ENCODE measurements at places on chromosomes 13 and 19. TPM values are rescaled to one million over a fixed set of nuclear protein-coding genes. Genes with fewer than 3 reads are reported as not detected.
A peak's percentile ranks its signal among the peaks of the same experiment; 100 is the strongest.

HCST gene
- 4.8 TPM for total RNA-seq

DNA sequence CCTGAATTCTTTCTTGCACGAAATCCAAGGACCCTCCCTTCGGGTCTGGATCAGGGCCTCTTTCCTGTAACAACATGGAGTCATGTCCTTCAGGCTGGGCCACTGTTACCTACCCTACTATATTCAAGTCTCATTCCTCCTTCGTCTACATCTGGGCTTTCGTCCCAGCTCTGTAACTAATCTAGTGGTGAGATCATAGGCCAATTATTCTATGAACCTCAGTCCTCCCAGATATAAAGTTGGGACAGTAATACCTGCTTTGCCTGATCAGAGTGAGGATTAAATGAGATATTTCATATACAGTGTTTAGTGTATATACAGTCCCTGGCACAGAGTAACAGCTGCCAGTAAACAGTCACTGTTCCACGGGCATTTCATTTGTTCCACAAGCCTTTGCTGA lies 48.3 kb upstream of the ATP12A start:
- H3K27ac ChIP-seq = no peak overlapping the region
- no peak for DNase-seq
- no peak overlapping the region for H3K4me3 ChIP-seq
- no peaks in the 10 kb centered on the region for H3K36me3 ChIP-seq
- no peaks in the 10 kb centered on the region for H3K27me3 ChIP-seq

- no peaks in the 10 kb centered on the region for H3K4me1 ChIP-seq
- H3K27ac ChIP-seq = no peak overlapping the region
- no peak for DNase-seq
- H3K4me3 ChIP-seq = no peak overlapping the region
These were observed 8.3 kb downstream of the ZNF135 start for GRCh38 chr19:58067240-58067912.

DNA sequence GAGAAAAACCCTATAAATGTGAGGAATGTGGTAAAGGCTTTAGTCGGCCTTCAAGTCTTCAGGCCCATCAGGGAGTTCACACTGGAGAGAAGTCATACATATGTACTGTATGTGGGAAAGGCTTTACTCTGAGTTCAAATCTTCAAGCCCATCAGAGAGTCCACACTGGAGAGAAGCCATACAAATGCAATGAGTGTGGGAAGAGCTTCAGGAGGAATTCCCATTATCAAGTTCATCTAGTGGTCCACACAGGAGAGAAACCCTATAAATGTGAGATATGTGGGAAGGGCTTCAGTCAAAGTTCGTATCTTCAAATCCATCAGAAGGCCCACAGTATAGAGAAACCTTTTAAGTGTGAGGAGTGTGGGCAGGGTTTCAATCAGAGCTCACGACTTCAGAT lies 11.7 kb downstream of the ZNF226 start:
- DNase-seq = no peak
- no peak overlapping the region for H3K4me3 ChIP-seq
- no peak overlapping the region for H3K27ac ChIP-seq
- H3K36me3 ChIP-seq = peaks cover 25% of the 10 kb centered on the region
- H3K27me3 ChIP-seq = no peaks in the 10 kb centered on the region

DNA sequence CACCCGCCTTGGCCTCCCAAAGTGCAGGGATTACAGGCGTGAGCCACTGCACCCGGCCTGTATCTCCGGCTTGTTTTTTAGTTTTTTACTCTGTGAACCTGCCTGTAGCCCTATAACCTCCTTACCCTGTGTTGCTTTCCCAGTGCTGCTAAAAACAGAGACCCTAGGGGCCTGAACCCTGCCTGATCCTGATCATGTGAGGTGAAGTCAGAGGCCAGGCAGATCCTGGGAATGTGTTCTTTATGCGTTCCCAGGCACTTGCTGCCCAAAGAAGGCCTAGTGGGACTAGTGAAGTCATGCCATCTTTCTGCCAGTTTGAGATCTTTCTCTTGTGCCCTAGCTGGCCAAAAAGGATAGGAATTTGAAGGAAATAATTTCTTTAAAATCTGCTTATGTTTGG lies 4.6 kb downstream of the UBA2 start:
- DNase-seq = no peak
- H3K27ac ChIP-seq = no peak overlapping the region
- peaks cover 20% of the 10 kb centered on the region for H3K4me1 ChIP-seq
- no peaks in the 10 kb centered on the region for H3K36me3 ChIP-seq

DNA sequence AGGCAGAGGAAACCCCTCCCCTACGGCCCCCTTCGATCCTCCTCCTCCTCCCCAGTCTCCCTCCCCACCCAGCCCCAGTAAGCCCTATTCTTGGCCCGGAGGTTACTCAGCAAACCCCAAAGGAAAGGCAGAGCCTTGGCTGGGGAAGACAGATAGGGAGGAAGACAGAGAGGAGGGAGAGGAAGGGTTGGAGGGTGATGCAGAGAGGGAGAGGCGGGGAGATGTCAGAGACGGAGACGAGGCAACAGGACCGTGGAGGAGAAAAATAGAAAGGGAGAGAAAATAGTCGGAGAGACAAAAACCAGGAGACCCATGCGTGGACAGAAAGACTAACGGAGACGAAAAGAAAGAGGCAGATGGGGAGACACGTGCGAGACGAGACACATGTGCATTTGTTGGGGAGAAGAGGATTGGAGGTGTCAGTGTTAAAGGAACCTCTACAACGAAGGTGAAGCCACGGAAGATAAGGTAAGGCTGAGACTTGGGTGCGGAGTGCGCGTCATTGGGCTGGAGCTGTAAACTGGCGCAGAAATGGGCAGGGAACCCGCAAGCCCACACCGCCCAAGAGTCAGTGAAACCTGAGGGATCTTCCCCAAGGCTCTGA lies 2.9 kb downstream of the TGFB1 start:
- H3K27ac ChIP-seq = peak overlapping the region; percentile 91
- DNase-seq = no peak
- H3K4me1 ChIP-seq = peaks cover 28% of the 10 kb centered on the region
- no peaks in the 10 kb centered on the region for H3K27me3 ChIP-seq

DNA sequence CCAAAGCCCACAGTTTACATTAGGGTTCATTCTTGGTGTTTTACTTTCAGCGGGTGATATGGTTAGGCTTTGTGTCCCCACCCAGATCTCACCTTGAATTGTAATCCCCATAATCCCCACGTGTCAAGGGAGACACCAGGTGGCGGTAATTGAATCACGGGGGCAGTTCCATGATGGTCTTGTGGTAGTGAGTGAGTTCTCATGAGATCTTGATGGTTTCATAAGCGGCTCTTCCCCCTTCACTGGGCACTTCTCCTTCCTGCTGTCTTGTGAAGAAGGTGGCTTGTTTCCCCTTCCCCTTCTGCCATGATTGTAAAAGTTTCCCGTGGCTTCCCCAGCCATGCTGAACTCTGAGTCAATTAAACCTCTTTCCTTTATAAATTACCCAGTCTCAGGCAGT lies 12.0 kb downstream of the FPR2 start:
- H3K36me3 ChIP-seq = no peaks in the 10 kb centered on the region
- H3K4me3 ChIP-seq = no peak overlapping the region
- H3K4me1 ChIP-seq = no peaks in the 10 kb centered on the region
- H3K27me3 ChIP-seq = no peaks in the 10 kb centered on the region

- no peaks in the 10 kb centered on the region for H3K4me1 ChIP-seq
- H3K36me3 ChIP-seq = no peaks in the 10 kb centered on the region
- H3K27me3 ChIP-seq = no peaks in the 10 kb centered on the region
- no peak overlapping the region for H3K27ac ChIP-seq
- DNase-seq = no peak
These were observed 23.1 kb downstream of the TCF3 start for GRCh38 chr19:1629256-1629808.

DNA sequence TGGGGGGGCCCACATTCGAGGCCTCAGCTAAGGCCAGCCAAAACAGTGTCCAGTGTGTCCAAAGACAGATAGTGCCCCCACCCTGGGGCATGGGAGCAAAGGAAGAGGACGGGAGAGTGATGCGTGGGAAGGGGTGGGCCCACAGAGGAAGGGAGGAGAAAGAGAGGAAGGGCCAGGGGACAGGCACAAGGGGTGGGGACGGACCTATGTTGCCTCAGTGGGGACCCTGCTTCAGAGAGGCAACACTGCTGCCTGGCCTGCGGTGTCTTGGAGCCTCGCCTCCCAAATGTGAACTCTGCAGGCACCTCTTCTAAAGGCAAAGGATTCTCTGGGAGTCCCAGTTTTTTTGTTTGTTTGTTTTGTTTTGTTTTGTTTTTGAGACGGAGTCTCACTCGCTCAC lies 230.2 kb upstream of the MAB21L1 start:
- H3K4me3 ChIP-seq = no peak overlapping the region
- H3K27ac ChIP-seq = no peak overlapping the region
- no peaks in the 10 kb centered on the region for H3K36me3 ChIP-seq
- H3K4me1 ChIP-seq = no peaks in the 10 kb centered on the region

- peak; percentile 36 for DNase-seq
- H3K27ac ChIP-seq = no peak overlapping the region
- H3K4me1 ChIP-seq = peaks cover 39% of the 10 kb centered on the region
- no peaks in the 10 kb centered on the region for H3K36me3 ChIP-seq
- H3K27me3 ChIP-seq = peaks cover 20% of the 10 kb centered on the region
- peak overlapping the region; percentile 56 for H3K4me3 ChIP-seq
These were observed 607 bp downstream of the NFIC start for GRCh38 chr19:3366753-3367627.

Measured in B cell (primary cell).